ENCODE measurements at places on chromosomes 3 and 15.
A peak's percentile ranks its signal among the peaks of the same experiment; 100 is the strongest.

- DNase-seq, result peak; percentile 32
These were observed 405.3 kb downstream of the VPS13C start for GRCh38 chr15:61654918-61655317.

DNA sequence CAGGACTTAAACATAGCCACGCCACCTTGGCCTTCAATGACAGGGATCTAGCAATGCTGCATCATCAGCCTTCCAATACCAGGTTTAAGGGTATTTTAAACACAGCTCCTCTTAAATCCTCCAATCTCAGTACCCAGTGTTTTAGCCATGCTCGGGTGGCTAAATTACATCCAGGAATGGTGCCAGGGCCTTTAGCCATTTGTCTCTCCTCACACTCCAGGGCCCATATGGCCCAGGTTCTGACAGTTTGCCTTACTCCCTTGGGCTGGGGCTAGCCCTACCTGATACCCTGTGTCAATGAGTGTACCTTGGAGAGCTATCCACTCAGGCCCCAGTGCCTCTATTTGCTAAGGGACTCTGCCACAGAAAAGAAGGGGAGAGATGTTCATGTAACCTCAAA lies 29.4 kb downstream of the ZNF589 start:
- DNase-seq, result no peak

GRCh38 chr15:92043283-92043682 lies 189.8 kb downstream of the SLCO3A1 start:
- no peak for DNase-seq

- peak; percentile 10 for DNase-seq
These were observed 52.9 kb upstream of the SEC13 start for GRCh38 chr3:10373686-10374261.

DNA sequence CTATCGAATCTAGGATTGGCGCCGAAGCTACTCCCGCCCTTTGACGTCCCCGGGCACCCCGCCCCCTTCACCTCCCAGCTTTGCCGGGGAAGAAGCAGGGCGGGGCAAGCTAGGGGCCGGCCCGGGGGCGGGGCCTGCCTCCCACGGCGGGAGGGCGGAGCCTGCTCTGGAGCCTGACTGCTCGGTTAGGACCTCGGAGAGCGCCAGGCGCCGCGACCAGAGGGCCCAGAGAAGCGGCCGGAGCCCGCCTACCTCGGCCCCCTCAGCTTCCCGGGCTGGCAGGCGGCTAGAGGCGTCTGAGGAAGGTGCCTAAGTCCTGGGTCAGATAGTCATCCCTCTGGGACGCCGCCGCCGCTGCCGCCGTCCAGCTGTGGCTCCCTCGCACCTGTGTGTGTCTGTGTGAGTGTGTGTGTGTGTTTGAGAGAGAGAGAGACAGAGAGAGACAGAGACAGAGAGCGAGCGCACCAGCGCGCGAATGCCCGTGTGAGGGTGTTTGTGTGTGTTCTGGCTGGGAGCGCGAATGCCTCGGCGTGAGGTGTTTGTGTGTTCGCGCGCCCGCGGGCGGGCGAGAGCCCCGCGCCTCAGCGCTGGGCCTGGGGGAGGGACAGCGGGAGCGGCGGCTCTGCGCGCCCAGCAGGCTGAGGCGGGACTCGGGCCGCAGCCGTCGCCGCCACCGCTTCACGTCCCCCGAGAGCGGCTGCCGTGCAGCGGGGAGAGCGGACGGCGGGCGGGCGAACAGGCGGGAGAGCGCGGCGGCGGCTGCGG lies at the start of gene STXBP5L:
STXBP5L (plus strand) TSS at position 176 of the 765 bp plus-strand sequence. CDS start 1,374 bp downstream, outside the sequence.
- DNase-seq, result peak; percentile 99

DNA sequence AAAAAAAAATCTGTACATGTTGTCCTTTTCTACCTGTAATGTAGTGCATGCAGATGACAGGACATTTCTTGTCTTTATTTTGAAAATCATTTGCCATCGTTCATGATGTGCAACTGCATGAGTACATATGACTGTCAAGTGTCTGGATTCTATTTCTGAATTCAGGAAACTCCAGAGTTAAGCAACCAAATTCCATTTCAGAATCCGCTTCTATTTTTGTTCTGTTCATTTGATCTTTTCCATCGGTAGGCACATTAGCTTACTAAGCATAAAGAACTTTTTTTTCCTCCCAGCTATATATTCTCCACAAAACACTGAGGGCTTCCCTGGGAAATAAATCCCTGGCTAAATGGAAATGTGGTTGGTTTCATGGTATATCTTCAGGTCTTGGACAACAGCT lies 365.6 kb downstream of the PTPRG start:
- DNase-seq, result no peak

DNA sequence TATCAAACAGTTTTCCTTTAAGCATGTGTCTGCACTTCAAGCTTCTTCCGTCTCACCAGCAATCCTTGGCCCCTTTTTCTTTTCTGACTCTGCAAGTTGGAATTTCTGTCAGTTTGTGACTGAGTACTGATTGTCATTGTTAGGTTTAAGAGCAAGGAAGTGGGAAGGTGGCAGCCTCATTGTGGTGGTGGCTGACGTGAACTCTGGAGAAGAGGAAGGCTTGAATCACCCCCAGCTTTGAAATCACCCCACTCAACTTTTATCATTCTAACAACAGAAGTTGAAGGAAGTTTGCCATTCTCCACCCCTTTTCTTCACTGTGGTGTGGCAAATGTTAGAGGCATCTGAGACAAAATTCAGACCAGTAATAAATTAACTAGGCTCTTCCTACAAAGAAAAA lies 231.6 kb upstream of the AGTR1 start:
- peak; percentile 61 for DNase-seq

DNA sequence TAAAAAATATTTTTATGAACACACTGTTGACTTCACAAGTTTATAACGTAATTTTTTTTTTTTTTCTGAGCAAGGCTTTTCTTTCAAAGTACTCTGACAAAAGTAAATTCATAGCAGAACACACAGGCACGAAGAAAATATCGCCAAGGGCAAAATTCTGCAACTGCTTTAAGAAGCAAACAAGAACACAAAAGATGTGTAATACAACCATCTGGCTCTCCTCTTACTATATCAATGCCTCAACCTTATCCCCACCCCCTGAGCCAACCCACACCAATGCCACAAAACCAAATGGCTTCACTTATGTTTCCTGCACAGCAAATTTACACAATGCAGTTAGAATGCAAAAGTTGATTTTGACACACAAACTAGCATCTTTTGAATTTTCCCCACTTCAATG lies 274.2 kb downstream of the FOXP1 start:
- DNase-seq, result no peak

GRCh38 chr3:140117096-140117526 lies 182.1 kb downstream of the CLSTN2 start:
- peak; percentile 77 for DNase-seq

DNA sequence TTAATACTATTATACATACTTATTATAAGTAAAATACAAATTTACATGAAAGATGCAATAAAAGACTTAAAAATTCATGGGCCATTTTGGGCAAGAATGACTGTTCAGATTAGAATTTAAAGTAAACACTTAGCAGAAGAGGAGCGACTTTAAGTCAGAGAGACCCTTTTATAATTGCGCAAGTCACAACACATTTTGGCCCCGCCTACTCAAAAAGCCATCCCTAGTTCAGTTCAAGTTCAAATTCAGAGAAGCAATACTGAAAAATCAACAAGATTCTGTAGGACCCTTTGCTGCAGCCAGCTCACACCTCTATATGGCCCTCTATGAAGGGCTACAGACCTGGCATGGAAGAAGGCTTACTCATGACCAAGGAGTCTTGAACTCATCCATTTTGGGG lies 64.6 kb downstream of the PEAK1 start:
- no peak for DNase-seq

GRCh38 chr3:152460936-152461335 lies 192.2 kb downstream of the MBNL1 start:
- no peak for DNase-seq

DNA sequence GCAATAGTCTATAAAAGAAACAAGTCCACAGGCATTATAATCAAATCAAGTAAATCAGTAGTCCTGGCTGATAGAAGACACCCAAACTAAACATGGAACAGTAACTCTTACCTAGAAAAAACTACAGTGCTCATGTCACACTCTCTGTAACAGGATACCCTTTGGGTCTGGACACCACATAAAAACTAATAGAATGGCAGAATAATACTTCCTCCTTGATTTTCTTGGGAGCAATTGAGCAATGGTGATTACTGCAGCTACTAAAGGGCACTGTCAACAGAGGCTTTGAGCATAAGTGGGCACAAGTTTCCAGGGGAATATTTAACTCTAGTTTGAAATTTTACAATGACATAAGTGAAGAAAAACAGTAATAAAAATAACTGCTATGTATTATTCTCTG lies 59.5 kb downstream of the GLB1 start:
- DNase-seq, result no peak

DNA sequence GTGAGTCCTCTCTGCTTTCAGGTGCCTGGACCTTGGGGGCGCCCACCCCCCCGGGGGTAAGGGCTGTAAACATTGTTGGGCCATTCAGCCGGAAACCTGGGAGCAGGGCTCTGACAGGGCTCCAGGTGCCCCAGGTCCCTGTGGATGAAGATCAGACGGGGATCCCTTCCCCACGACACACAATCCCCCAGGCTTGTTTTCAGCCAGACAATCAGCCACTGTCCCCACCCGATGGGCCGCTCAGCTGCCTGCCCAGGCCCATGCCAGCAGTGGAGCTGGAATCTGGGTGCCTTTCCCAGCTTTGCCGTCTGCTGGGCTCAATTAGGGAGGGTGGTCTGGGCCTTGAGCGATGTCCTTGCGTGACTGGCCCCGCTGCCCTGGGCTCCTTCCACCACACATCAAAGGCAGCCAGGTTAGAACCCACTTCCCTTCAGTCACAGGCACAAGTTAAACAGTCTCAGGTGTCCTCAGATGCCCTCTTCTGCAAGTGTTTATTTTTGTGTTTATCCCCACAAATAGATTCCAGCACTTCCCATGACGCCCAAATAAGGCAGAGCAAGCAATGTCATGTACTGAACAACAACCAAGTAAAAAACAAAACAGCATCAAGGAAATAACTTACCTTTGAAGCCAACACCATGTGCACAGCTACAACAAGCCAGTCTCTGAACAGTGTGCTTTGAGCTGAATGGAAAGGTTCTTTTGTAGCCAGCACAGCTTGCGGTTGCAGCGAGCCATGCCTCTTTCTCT lies 77.0 kb upstream of the ALDH1A3 start:
- no peak for DNase-seq

DNA sequence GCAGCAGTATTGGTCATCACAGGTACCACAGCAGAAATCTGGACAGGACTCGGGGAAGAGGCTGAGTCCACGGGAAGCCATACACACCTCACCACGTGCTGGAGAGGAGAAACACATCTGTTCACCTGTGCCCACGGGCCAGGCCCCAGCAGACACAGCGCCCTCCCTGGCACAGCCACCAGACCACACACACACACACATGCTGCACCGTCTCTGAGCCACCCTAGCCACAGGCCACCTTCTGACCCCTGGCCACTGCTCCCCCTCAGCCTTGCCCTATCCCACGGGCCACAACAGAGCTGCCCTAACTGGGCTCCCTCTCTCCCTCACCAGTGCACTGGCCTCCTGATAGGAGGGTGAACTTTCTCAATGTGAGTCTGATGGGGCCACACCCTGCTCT lies 2.8 kb downstream of the SHISA5 start:
- DNase-seq, result no peak

- no peak for DNase-seq
These were observed 1.1 kb downstream of the DNAJB11 start for GRCh38 chr3:186571644-186572013.

DNA sequence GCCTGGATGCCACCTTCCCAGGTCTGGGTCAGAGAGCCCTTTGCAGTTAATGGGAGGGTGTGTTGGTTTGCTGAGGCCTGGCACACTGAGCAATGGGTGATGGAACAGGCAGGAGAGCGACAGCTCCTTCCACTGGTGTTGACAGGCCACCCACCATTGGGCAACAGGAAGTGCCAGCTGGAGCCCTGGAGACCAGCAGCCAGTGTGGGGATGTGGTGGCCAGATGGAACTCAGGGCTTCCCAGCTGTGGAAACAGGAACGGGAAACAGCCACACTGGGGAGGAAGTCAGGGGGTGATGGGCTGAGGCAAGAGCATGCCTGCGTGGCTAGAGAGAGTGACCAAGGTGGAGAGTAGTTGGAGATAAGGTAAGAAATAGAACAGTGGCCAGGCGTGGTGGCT lies 9.3 kb downstream of the PSTPIP1 start:
- DNase-seq, result no peak

GRCh38 chr3:53137835-53138446 lies 7.7 kb upstream of the RFT1 start:
- no peak for DNase-seq

- no peak for DNase-seq
These were observed 49.0 kb upstream of the NDN start for GRCh38 chr15:23736033-23736673.

DNA sequence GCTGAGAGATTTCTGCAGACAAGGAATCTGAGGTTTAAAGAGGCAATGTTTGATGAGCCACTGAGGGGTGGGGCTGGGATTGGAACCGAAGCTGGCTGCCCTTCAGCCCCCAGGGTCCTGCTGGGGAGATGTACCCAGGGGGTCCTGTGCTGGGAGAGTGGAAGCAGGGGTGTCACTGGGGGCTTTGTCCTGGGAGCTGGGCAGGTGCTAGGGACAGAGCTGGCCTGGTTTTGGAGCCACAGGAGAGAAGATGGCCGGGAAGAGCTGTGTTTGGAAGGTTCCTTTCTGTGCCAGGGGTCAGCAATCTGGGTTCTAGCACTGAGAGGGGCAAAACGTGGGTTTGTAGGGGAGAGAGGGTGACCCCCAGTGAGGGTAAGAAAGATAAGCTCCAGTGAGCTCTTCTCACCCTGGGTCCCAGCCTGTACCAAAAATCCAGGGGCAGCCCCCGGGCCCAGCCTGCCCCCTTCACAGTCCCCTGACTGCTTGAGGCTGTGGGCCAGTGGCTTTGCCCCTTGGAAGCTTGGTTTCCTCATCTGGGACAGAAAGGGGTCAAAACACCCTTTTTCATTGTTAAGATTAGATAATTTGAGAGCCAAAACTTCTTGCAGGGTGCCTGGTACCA lies 69.6 kb downstream of the SMAD3 start:
- no peak for DNase-seq

GRCh38 chr15:71242292-71242691 lies 127.0 kb downstream of the THSD4 start:
- no peak for DNase-seq

DNA sequence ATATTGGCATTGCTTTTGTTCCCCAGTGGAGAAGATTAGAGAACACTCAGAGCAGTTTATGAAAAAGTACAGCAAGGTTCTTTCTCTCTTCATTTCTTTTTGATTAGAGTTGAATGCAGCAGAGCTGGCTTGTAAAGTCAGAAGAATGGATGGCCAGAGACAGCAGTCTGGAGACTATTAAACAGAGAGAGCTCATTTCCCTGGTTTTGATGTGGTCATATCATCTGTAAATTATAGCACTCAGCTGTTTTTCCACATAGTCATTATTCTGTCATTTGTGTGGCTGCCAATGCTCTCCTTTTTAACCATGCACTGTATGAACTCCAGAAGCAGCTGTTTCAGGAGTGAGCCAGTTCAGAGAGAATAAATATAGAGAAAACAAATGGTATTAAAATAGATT lies 177.4 kb upstream of the CRBN start:
- no peak for DNase-seq

Data from mesendoderm (in vitro differentiated cells).